CD4-positive, alpha-beta T cell treated with Interleukin-17A for 4 hours (primary cell): ENCODE measurements at places on chromosomes 3 and 15.

GRCh38 chr3:52432225-52432624 is 12.7 kb downstream of the SEMA3G start:
- no peak for DNase-seq

- DNase-seq = no peak
Measured at GRCh38 chr3:69137005-69137404, 14.6 kb upstream of the LMOD3 start.

DNA sequence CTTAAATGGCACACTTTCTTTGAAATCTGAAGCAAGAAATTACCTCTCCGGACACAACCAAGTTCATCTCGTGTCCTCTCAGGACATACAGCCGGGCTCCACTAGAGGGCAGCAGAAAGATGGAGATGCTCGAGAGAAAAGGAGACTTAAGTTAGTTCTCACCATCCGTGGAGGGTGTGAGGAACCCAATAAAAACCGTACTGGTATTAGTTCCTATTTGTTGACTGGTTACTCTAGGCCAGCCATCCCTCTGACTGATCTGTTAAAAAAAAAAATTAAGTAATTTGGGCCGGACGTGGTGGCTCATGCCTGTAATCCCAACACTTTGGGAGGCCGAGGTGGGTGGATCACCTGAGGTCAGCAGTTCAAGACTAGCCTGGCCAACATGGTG is 7.9 kb upstream of the CYP11A1 start:
- peak; percentile 86 for DNase-seq

DNA sequence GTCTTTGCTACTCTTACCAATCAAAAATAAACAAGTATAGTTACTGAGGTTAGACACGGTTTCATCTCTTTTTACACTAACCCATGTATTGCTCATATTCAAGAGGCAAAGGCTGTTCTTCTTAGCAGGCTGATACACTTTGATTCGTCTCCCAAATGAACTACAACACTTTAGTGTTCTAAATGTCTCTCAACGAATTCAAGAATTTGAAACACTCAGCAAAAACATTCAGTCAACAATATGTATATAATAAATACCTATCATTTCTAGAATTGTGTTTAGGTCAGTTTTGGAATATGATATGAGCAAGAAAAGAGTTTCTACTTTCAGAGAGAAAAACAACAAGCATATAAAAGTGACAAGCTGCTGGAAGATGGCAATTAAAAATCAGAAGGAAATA is 669.6 kb upstream of the DPPA4 start:
- DNase-seq = no peak

GRCh38 chr15:71083349-71083748 is 31.9 kb upstream of the THSD4 start:
- DNase-seq = no peak

DNA sequence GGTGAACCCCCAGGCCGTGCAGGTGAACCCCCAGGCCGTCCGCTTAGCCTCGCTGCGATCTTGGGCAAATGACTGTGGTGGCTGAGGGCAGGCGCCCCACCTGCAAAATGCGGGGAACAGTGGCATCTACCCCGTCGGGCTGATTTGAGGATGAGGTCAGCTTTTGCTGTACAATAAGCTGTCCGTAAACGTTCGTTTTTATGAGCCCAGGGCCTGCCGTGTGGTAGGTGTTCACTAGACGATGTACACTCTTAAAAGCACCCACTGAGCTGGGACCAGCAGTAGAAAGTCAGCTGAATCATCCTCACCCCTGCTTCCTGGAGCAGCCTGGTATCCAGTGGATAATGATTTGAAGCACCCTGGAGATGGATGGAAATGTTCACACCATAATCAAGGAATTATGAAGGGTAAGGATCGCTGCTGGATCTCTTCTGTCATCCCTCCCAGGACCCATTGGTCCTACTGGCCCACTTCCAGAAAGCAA is 943 bp upstream of the PCSK6 start:
- no peak for DNase-seq

DNA sequence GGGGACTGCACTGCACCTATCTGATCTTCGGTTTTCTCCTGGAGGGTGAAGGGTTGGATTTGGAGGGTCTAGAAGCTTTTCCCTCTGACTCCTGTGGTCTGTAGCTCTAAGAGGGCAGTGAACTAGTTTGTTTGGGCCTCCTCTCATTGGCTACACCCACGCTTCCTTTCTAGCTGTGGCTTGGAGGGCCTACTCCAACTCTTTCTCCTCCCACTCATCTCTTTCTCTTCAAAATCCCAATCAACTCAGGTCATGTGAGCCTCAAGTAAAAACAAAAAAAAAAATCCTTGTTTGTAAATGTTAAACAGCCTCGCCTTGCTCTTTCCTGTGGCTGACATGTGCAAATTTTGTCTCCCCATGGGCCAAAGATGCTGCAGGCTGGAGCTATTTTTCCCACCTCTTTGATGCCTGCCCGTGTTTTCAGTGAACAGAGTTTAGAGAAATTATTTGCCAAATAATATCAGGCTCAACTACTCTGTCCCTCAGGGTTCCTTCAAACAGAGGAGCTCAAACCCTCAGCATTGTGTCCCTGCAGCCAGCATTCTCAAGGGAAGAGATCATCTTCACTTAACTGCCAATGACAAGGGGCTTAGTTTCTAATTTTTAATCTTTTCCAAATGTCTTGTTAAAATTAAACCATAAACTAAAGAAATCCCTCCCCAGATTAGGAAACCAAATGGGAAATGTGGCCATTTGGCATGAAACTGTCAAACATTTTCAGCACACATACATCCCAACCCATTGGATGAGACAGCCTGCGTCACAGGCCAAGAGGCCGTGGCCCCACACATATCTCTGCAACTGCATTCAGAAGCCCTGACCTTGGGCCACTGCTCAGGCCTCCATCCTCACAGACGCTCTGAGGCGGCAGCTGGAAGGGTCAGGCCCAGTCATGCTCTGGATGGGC is 114.8 kb upstream of the THBS1 start:
- DNase-seq = no peak

GRCh38 chr3:187136936-187137335 is 2.4 kb downstream of the RPL39L start:
- DNase-seq = peak; percentile 15

DNA sequence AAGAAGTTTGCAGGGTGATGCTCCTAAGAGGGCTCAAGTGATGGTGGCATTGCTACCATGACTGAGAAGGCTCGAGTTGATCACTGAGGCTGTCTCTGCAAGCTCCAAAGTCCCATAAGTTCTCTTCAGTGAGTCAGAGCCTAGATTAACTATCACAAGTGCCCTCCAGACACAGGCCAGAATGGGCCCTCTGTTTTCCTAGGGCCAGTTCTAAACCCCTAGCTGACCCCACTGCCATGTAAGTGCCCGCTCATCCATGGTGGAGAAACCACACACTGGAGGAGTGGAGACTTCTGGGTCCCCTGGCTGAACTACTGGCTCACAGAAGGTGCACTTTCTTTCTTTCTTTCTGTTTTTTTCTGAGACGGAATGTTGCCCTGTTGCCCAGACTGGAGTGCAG is 87.6 kb upstream of the WNT5A start:
- no peak for DNase-seq

DNA sequence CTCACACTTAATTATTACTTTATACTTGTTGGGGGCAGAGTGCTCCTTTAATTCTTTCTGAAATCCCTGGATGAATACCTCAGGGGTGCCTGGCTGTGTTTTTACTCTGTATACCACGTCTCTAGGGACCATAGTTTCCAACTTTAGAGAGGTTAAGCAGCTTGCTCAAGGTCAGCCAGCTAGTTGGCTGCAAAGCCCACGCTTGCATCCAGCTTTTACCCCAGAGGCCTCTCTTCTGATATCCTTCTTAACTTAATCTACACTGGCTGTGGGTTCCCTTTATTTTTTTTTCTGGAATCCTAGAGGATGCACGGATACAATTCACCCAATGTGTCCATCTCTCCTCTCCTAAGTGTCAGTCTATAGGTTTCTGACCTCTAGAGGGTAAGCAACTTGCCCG is 1.4 kb downstream of the PDZRN3 start:
- DNase-seq = no peak

DNA sequence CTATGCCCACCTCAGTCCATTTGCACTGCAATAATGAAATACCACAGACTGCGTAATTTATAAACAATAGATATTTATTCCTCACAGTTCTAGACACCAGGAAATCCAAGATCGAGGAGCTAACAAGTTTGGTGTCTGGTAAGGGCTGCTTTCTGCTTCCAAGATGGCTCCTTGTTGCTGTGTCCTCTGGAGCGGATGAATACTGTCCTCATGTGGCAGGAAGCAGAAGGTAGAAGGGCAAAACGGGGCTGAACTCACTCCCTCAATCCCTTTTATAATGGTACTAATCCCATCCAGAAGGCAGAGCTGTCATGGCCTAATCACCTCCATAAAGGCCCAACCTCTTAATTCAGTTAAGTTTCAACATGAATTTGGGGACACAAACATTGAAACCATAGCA is 75.3 kb downstream of the P2RY1 start:
- DNase-seq = no peak

DNA sequence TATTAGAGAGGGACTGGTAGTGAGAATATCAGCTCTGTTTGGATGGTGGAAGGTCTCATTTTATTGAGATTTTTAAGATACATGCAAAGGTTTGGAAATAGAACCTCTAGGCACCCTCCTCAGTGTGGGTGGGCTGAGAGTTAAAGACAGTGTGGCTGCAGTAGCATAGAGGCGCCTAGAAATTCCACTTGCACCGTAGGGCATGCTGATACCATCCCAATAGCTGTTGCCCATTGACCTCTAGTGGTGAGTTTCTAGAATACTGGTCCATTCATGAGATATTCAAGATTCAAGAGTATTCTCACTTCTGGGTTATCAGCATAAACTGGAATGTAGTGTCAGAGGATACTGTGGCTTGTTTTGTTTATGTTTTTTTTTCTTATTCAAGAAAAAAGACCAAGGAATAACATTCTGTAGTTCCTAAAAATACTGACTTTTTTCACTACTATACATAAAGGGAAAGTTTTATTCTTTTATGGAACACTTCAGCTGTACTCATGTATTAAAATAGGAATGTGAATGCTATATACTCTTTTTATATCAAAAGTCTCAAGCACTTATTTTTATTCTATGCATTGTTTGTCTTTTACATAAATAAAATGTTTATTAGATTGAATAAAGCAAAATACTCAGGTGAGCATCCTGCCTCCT is 87.2 kb downstream of the TGFBR2 start:
- peak; percentile 60 for DNase-seq

DNA sequence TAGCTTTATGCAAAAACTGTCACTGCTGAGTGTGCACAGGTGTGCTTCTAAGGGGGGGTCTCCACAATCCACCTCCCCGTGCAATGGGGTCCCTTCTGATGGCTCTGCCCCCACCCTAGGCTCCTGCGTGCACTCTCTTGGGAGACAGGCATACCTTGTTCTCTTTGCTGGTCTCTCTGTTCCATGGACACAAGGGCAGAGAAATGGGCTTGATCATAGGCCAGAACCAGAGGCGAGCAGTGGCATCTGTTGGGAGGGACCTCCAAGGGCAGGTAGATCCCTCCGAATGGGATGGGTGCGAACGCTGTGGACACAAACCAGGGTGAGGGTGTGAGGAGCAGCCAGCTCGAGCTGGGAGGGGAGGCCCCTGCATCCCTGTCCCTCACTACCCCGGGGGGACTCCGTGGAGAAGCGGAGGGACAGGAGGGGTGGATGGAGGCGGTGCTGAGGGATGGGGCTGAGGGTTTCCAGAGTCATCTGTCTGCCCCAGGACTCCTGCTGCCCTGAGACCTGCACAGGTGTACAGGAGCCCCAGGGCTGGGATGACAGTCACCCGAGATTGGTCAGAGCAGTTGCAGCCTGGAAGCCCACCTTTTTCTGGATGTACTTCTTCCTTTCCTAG is 175.0 kb downstream of the KLF13 start:
- DNase-seq = no peak

DNA sequence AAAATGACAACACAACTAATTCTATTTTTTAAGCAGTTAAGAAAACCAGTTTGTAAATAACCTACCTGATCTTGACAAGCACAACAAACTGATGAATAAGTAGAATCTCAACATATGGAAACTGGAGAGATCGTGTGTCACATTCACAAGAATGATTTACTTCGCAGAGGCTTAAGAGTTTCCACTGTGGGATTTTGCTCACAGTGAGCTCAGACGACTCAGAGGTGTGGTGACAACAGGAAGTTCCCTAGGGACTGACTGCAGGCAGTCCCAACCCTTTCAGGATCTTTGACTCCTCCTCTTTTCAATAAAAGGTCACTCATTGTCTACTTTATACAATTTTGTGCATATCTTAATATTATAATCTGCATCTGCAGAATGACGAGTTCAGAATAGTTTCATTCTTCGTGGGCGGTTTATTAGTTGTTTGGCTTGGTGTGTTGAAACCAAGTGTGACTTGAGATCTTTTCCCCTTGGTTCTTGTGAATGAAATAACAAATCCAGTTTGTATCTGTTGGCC is at the start of gene LIPH:
Gene LIPH (minus strand): TSS at position 231 of the 520 bp plus-strand sequence. CDS start 117 bp downstream, at position 114.
- DNase-seq = no peak

GRCh38 chr3:15636028-15636709 is 34.6 kb downstream of the BTD start:
- DNase-seq = peak; percentile 39

DNA sequence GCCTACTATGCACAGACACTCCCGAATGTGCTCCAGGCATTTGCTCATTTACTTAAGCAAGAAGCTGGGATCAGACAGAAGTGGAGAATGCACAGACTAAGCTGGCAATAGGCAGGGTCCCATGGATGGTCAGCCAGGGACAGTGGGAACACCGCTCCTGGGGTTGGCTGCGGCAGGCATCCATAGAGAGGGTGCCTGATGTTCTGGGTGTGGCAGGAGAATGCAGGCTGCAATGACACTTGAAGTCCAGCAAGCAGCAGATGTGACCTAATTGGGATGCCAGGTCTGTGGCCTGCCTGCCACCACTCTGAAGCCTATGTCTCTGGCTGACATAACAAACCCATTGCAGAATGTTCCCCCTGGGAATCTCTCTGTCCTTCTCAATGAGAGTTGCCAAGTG is 40.2 kb upstream of the SLC6A11 start:
- no peak for DNase-seq
